Tongue (tissue), 3 donors: ENCODE measurements at places on chromosomes 4 and X. TPM values are rescaled to one million over a fixed set of nuclear protein-coding genes. Genes with fewer than 3 reads are reported as not detected.

FAM47E gene
- 3.0 TPM for total RNA-seq

PAGE2B gene
- not detected for total RNA-seq

ADH1B gene
- total RNA-seq, result 12.5 TPM

IL2 gene
- not detected for total RNA-seq
